ENCODE measurements at places on chromosomes 13 and 19.
A peak's percentile ranks its signal among the peaks of the same experiment; 100 is the strongest.

DNA sequence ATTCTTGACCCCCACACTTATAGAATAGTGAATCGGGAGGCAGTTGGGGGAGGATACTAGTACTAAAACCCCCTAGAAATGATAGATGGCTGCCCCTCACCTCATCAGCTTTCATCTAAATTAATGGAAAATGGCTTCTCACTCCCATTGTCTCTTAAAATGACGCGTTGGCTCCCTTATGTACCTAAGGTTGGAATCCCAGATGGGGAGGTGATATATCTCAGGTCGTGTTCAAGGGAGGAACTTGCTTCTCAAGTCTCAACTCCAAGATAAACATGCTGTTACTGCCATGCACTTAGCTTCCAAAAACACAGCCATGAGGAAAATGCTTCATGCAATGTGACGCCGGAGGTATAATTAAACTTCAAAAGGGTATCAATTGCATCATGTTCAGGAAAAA is 18.8 kb upstream of the UBE2L5 start:
- DNase-seq = no peak

GRCh38 chr19:12912571-12912970 is 6.5 kb downstream of the SYCE2 start:
- DNase-seq = no peak

- peak; percentile 81 for DNase-seq
Observed at GRCh38 chr19:46069806-46070341, 29.1 kb upstream of the IGFL4 start.

DNA sequence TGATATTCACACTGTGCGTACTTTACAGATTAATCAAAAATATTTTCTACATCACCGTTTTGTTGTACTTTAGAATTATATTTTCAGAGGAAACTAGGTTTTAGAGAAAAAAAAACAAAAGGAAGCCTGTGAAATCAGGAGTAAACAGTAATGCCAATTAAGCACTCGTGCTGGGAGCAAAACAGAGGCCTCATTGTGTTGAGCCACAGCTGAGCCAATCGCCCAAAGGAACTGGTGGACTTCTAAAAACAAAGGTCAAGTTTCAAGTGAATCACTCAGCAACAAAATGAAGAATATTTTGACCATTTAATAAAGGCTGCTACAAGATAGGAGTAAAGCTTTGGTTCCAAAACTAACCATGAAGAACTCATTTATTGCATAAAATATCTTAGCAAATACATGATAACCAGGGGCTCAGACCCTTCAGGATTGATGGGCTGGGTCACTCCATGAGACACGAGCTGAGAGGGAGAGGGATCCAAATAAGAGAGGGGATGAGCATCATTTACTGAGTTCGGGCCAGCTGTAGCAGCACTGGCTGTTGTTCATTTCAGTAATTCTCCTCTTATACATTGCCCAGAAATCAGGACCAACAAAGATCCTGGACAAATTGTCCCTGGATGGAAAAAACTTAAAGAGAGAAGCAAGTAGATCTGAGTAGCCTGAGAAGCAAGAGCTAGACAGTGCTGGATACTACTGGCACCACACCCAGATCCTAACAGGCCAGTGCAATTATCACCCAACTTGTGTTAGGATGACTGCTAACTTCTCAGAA is 8.3 kb upstream of the NALCN start:
- DNase-seq = no peak

DNA sequence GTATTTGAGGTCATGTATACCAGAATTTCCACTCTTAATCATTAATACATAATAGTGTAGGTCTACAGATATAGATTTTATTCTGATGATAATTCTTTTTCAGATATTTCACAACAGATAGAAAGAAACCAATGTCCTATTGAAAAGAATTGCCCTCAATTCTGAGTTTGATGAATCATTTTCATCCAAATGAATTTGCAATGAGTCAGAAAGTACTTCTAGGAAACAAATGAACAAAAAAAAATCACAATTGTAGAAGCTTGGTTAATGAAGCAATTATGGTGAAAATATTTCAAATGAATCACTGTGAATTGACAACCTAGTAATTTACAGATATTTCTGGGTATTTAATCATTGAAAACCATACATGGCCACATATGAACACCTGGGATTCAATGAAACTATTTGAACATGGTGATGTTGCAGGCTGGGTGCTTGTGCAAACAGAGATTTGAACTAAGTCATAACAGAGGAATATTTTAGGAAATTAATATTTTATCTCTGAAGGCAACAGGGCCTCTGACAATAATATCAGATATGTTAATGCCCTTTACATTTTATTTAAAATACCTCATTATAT is 360.9 kb downstream of the SLITRK5 start:
- peak; percentile 25 for DNase-seq

DNA sequence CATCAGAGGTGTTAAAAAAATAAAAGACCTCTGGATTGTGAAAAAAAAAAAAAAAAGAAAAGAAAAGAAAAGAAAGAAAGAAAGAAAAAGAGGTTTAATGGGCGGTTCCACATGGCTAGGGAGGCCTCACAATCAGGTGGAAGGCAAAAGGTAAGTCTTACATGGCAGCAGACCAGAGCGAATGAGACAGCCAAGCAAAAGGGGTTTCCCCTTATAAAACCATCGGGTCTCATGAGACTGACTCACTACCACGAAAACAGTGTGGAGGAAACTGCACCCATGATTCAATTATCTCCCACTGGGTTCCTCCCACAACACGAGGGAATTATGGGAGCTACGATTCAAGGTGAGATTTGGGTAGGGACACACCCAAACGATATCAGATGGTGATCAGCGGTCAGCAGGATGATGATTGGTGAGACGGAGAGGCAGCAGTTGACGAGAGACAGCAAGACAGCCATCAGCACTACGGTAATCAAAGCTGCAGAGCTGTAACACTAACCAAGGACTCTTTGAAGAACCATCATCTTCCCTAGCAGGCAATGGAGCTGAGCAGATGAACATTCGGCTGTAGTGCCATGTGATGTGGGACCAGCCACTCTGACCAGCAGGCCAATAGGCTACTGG is 3.9 kb upstream of the CD209 start:
- no peak for DNase-seq

DNA sequence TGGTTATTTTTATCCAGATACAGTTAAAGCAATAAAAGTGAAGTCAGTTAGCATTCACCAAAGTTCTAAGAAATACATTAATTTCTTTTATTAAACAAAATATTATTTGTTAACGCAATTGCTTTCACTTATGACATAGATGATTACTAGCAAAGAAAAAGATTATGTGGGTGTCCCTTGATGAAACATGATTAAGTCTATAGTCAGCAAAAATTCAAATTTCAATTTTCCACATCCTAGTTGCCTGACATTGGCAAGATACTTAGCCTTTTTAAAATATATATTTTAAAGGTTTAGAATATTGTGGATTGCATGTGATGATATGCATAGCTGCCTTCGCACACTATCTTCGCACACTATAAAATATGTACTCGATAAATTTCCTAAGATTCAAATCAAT is 1780.5 kb upstream of the MIR17HG start:
- no peak for DNase-seq

DNA sequence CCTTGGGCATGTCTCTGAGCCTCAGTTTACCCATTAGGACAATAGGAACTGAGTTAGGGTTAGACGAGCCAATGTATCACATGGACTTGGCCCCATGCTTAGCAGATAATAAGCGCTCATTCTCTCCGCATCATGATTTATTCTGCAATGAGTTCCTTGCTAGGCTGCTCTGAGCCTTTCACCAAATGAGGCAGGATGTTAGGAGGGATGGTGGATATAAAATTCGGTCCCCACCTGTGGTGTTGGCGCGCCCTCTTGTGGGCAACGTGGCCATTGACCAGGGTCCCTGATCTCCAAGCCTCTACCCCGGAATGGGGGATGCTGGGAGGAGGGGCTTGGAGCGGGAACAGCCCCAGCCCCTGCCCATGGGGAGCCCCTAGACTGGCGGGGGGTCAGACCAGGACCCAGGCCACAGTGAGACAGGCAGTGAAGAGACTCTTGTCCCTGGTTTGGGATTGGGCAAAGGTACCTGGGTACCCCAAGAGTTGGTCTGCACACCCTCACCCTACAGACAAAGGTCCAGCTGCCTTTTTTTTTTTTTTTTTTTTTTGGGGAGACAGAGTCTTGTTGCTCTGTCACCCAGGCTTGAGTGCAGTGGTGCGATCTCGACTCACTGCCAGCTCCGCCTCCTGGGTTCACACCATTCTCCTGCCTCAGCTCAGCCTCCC is 43.9 kb downstream of the CERS4 start:
- DNase-seq = peak; percentile 91

DNA sequence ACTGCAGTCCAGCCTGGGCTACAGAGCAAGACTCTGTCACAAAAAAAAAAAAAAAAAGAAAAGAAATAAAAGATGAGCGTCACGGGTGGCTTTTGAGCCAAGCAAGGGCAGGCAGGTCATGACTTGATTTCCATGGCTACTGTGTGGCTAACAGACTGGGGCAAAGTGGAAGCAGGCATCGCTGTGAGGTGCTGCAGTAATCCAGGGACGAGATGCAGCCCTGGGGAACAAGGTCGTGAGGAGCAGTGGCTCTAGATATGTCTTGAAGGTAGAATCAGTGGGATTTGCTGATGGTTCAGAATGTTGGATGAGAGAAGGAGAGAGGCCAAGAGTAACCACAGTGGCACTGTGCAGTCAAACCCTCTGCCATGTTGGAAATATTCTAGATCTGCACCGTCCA is 14.2 kb downstream of the HAS1 start:
- no peak for DNase-seq

DNA sequence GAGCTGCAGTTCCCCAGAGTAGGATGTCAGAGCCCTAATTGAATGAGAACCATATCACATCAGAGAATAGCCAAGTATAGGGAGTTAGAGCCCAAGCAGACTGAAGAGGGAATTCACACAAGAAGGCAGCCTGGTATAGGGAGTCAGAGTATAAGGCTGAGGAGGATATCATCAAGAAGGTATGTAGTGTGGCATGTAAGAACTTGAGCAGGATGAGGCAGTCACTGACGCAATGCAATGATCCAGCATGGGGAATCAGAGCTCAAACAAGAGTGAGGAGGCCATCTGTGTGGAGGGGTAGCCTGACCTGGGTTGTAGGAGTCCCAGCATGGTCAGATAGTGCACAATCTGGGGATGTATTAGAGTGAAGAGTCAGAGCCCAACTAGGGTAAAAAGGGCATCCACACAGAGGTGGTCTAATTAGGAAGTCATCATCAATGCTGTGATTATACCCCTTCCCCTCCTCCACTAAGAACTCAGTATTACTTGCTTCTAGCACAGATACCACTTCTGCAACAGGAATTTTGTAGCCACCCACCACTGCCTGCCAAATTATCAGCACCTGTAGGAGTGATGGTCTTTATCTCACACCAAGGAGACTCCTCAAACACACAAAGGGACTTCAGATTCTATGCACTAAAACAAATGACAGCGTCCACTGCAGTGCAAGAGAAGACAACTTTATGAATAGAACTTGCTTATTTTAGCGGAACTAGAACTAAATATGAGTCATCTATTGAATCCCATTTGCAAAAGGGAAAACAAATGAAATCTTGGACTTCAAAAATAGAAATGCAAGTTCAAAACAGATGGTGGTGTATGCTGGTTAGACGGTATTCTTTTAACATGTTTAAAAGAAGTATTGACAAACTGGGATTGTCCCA is 107.2 kb downstream of the FNDC3A start:
- DNase-seq = peak; percentile 86

DNA sequence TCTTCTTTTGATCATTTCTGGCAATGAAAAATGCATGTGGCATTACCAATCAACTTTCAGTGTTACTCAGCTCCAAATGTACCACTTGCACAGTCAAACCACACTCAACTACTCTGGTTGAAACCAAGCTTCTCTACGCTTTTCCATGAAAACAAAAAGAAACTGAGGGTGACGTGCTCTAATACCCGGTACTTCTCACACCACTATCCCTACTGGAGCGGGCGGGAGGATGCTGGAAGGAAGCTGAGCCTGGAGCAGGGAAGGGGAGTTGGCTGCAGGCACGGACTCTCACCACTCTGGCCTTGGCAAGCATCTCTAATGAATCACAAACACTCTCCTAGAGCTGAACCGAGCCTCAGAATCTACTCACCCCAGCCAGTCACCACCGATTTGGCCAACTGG is 48.2 kb downstream of the STK24 start:
- DNase-seq = peak; percentile 6

GRCh38 chr19:1577090-1577928 is 9.2 kb upstream of the MEX3D start:
- no peak for DNase-seq

DNA sequence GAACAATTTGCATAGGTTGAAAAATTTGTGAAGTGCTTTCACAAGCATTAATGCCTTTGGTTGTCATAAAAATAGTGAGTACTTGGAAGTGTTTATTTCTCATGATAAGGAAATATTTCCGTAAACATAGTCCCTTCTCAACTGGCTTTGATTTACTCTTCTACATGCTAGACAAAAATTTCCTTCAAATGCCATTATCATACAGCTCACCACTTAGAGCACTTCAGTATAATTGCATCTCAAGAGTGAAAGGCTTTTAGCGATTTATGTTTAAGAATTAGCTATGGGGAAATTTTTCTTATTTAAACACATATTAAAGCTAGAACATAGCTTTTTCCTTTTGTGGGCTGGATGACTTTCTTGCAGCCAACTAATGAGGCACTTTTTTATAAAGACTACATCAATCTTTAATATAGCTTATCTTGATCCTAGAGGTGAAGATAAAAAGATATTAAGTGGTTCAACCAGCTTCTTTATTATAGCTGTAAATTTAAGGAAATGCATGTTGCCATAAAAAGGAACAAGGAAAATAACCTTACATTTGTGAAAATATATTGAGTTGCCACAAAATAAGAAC is 656.8 kb downstream of the SLITRK6 start:
- no peak for DNase-seq

- DNase-seq = no peak
Observed at GRCh38 chr19:44673510-44673909, 2.2 kb downstream of the CEACAM19 start.

- no peak for DNase-seq
Observed at GRCh38 chr19:4232614-4233281, 3.4 kb downstream of the EBI3 start.

DNA sequence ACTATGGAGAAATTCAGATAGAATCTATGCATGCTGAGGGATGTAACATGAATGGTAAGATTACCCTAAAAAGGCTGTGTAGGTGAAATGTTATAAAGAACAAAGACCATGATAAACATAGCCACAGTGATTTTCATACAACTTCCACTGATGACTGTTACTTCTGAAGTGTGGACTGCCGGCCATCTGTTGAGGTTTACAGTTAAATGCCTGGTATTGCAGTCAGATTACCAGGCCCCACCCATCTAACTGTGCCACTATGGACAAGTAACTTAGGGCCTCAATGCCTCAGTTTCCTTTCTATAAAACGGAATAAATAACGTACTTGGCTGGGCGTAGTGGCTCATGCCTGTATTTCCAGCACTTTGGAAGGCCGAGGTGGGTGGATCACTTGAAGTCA is 395.6 kb downstream of the KLF12 start:
- DNase-seq = no peak

DNA sequence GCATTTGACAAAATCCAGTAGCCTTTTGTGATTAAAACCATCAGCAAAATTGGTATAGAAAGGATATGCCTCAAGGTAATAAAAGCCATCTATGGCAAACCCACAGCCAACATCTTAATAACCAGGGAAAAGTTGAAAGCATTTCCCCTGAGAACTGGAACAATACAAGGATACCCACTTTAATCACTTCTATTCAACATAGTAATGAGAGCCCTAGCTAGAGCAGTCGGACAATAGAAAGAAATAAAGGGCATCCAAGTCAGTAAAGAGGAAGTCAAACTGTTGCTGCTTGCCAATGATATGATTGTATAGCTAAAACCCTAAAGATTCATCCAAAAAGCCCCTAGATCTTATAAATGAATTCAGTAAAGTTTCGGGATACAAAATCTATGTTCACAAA is 1510.3 kb downstream of the PCDH9 start:
- no peak for DNase-seq

Measured in RWPE1 (cell line).